OCI-M1 (cell line): ENCODE measurements at places on chromosomes 16 and 17.

- DNase-seq, result peak; percentile 96
These were observed 18.9 kb downstream of the MPG start for GRCh38 chr16:96935-97381.

DNA sequence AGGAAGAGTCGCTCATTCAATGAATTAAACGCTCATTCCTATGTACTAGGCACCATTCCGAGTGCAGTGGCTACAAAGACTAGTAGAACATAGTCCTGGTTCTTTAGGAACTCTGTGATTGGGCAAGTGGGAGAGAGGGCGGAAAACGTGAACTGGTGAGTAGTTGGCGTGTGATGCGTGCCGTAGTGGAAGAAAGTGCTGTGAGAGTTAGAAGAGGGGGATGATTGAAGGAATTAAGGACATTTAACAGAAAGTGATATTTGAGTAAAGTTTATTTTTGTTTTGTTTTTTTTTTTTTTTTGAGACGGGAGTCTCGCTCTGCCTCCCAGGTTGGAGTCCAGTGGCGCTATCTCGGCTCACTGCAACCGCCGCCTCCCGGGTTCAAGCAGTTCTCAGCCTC, 7.9 kb upstream of the SLFN14 start:
- peak; percentile 52 for DNase-seq

DNA sequence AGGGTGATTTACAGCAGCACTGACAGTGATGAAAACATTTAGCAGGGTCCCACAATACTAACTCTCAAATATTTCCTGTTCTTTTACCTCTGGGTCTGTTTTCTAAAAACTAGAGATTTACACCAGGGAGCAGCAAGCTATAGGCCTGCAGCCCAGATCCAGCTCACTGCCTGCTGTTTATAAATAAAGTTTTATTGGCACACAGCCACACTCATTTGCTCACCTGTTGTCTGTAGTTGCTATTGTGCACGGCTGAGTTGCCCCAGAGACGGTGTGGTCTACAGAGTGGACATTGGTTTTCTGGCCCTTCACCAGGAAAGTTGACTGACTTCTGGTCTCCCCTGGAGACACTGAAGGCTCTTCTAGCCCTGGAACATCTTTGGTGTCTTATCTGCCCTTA, 16.3 kb upstream of the JPT2 start:
- DNase-seq, result no peak

GRCh38 chr17:12644623-12645022, 21.1 kb upstream of the MYOCD start:
- DNase-seq, result no peak

- no peak for DNase-seq
These were observed 12.6 kb upstream of the ADGRG1 start for GRCh38 chr16:57615813-57616212.

DNA sequence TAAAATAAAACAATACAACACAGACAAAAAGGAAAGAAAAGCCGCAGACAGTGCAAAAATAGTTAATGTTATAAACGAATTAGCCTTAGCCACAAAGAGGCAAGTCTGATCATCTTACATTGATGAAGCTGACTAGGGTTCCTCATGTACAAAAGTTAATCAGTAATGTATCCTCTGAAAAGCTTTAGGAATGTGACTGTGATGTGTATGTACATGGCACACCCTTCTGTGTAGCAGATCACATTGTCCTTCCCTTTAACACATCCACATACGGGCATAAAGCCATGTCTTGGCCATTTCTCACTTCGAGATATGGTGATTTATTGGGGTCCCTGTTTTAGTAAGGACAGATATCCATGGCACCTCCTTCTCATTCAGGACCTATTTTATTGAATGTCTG, 1327.5 kb upstream of the CDH8 start:
- DNase-seq, result no peak

- no peak for DNase-seq
These were observed 2.3 kb downstream of the CCL4 start for GRCh38 chr17:36105781-36106492.

- DNase-seq, result no peak
These were observed 2.2 kb downstream of the ZNF276 start for GRCh38 chr16:89723279-89724250.

- DNase-seq, result no peak
These were observed 24.0 kb upstream of the ALKBH5 start for GRCh38 chr17:18159551-18160120.

GRCh38 chr17:40565769-40566409, 617 bp upstream of the CCR7 start:
- DNase-seq, result peak; percentile 27

- DNase-seq, result no peak
These were observed 36.7 kb upstream of the SREBF1 start for GRCh38 chr17:17873450-17873991.

DNA sequence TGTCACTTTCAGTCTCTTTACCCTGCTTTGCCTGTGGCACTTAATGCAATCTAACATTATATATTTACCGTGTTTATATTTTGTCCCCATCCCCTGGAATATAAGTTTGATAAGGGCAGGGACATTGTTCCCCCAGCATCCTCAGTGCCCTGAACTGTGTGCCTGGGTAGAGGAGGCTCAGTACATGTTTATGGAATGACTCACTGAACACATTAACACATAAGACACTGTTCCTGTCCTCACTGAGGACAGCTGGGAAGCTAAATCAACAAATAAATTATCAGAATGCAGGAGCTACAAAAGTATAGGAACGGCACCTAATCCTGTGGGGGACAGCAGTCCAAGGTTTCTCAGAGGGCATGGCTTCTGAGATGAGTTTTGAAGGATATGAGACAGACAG, 27.8 kb downstream of the GRIN2A start:
- no peak for DNase-seq

GRCh38 chr17:78476149-78476548, 97.7 kb downstream of the PGS1 start:
- no peak for DNase-seq

DNA sequence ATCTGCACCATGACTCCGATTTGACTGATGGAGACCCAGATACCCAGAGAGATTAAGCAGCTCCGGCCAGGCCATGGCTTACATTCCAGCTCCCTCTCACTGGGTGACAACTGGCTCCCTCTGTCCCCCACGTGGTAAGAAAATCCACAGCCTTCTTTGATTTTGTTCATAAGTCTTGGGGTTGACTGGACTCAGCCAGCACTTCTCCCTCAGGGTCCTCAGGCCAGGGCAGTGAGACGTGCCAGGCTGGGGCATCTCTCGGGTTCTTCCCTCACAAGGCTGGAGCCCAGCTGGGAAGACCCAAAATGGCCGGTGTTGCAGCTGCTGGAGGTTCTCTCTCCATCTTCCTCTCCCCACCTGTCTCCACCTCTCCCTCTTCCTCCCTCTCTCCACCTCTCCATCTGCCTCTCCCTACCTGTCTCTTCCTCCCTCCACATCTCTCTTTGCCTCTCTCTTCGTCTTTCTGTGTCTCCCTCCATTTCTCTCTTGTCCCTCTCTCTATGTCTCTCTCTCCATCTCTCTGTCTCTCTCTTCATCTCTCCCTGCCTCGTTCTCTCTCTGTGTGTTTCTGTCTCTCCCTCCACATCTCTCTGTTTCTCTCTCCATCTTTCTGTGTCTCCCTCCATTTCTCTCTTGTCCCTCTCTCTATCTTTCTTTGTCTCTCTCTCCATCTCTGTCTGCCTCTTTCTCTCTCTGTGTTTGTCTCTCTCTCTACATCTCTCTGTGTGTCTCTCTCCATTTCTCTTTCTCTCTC, 105.3 kb downstream of the FOXL1 start:
- no peak for DNase-seq

DNA sequence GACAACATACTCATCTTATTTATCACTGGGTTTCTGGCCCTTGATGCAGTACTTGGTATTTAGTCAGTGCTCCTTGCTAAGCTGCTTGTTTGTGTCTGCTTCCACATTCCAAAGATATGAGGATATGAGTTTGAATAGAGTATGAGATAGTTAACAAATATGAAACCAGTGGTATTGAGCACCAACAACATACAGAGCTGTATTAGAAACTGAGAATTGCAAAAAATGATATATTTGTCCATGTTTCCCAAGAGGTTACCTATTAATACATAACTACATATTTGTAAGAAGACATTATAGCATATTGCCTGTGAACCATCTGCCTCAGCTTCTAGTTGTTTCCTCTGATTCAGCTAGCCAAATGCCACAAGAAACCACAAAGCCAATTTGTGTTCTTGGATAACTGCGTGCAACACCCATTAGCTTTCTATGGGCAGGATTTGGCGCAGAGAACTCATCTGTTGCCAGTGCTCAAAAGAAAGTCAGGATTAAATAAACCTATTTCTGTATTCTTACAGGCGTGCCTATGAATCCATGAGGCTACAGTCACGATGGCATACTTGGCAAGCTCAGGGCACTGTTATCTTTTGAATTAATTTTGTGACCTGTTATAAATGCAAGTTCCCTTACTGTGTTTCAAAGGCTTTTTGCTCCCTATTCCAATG, 194.4 kb downstream of the MAP2K6 start:
- DNase-seq, result no peak

- DNase-seq, result no peak
These were observed 1.4 kb upstream of the MILR1 start for GRCh38 chr17:64447526-64447925.

DNA sequence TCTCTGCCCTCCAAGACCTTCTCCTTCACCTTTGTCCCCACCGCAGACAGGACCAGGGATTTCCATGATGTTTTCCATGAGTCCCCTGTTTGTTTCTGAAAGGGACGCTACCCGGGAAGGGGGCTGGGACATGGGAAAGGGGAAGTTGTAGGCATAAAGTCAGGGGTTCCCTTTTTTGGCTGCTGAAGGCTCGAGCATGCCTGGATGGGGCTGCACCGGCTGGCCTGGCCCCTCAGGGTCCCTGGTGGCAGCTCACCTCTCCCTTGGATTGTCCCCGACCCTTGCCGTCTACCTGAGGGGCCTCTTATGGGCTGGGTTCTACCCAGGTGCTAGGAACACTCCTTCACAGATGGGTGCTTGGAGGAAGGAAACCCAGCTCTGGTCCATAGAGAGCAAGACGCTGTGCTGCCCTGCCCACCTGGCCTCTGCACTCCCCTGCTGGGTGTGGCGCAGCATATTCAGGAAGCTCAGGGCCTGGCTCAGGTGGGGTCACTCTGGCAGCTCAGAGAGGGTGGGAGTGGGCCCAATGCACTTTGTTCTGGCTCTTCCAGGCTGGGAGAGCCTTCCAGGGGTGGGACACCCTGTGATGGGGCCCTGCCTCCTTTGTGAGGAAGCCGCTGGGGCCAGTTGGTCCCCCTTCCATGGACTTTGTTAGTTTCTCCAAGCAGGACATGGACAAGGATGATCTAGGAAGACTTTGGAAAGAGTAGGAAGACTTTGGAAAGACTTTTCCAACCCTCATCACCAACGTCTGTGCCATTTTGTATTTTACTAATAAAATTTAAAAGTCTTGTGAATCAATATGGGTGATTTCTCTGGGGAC, 12.2 kb downstream of the CX3CL1 start:
- DNase-seq, result peak; percentile 43

DNA sequence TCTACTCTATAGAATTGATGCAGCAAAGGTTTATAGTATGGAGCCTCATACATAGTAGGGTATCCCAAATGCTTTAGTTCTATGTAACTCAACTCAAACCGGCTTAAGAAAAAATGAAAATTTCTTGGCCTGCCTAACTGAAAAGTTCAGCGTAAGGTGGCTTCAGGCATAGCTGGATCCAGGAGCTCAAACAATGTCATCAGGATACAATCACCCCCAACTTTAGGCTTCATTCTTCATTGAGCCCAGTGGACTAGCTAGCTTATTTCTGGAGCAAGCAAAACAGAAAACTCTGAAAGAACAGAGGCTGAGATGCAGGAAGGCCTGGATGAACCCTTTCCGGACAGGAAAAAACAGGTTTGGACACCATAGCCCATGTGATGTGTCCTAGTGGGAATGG, 147.5 kb upstream of the HS3ST4 start:
- DNase-seq, result no peak

DNA sequence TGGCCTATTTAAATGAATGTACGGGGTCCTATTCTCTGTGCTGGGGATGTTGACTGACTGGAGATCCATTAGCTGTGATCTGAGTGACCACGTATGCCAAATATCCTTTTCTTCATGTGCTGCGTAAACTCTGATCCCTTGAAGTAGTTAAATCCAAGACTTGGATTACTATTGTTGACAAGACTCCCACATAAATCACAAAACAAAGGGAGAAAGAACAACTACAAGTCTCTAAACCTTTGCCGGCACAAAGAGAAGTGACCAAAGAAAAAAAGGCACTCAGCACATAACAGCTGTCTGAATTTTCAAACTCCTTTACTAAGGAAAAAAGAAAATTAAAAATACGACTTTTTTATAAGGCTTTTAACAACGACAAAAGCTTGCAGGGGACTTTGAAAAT, 559.9 kb upstream of the CDH8 start:
- no peak for DNase-seq

- no peak for DNase-seq
These were observed 38.7 kb downstream of the MYO18A start for GRCh38 chr17:29141514-29141876.

DNA sequence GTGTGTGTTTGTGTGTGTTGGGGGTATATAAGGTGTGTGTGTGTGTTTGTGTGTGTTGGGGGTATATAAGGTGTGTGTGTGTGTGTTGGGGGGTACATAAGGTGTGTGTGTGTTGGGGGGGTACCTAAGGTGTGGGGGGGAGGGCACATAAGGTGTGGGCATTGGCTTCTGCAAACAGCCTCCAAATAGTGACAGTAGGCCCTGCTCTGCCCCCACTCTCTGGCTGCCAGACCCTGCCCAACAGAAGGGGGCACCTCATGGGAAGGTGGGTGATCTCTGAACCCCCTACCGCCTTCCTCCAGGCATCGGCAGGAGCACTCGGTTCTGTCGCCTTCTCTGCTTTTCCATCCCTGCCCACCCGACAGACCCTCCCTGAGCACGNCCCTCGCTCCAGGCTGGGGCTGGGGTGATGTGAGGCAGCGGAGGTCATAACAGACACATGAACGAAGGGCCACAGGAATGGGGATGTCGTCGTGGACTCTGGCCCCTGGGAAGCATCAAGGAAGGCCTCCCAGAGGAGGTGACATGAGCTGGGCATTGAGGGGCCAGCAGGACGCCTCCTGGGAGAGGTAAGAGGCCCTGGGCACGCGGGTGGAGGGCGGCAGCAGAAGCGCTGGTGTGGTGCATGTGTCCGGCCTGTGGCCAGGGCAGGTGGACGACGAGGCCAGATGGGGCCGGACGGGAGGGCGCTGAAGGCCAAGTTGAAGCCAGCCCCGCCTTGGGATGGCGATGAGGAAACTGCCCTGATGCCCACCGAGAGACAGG, 136.6 kb upstream of the RPH3AL start:
- no peak for DNase-seq

- no peak for DNase-seq
These were observed 1.1 kb upstream of the RNF213 start for GRCh38 chr17:80259457-80260068.

- DNase-seq, result no peak
These were observed 5.7 kb downstream of the CSNK1D start for GRCh38 chr17:82267575-82268379.

GRCh38 chr17:36597226-36597625, 4.2 kb upstream of the MRM1 start:
- no peak for DNase-seq
